COLO829 (cell line): ENCODE measurements at places on chromosomes 16 and 17.
A peak's percentile ranks its signal among the peaks of the same experiment; 100 is the strongest.

- peak; percentile 95 for DNase-seq
These were observed 17.7 kb downstream of the PRAC1 start for GRCh38 chr17:48704361-48705248.

GRCh38 chr16:61862221-61863155 lies 173.8 kb downstream of the CDH8 start:
- no peak for DNase-seq

- DNase-seq, result no peak
These were observed 19.0 kb downstream of the ADAD2 start for GRCh38 chr16:84209989-84210388.

GRCh38 chr16:49696414-49697101 lies 159.4 kb downstream of the ZNF423 start:
- DNase-seq, result no peak

GRCh38 chr17:57264776-57265175 lies 8.5 kb downstream of the MSI2 start:
- DNase-seq, result no peak

DNA sequence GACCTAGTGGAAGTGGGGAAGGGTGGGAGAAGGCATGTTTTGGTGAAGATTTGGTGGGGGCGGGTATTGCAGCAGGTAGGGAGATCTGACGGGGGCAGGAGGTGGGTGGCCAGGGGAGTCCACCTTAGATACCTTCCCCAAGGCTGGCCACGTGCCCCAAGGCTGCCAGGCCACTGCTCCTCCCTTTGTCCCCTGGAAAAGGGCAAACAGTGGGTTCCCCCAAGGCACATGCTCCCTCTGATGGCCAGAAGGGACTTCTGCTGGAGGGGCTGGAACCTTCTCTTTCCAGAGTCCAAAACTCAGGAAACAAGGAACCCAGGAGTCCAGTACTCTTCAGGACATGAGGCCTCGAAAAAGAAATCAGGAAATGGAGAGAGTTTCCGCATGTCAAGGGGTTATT lies 6.2 kb upstream of the PSMD3 start:
- DNase-seq, result no peak

GRCh38 chr17:66200685-66201092 lies 8.8 kb upstream of the CEP112 start:
- DNase-seq, result peak; percentile 75

GRCh38 chr17:68221786-68222185 lies 26.1 kb upstream of the AMZ2 start:
- no peak for DNase-seq

DNA sequence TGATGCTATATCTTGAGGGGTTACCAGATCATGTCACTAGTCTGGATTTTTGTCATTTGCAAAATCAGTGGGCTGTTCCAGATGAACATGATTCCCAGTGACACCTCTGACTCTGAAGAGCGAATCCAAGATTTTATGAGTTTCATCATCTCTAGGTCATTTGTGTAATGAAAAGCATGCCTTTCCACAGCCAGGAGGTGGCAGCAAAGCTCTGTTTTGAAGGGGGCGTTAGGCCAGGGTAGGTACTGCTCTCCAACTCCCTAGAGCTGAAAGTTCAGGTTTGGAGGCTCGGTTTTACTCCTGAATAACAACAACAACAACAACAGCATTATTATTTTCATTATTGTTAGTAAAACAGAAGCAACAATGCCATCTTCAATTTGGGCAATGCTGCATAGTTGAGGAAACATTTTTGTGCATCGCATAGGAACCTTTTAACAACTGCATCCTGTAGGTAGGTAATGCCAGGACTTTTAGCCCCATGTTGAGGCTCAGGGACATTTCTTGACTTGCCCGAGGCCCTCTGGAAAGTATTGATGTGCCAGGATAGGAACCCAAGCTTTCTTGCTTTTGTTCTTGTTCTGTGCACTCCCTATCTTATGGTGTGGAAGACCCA lies 77.0 kb downstream of the MYH13 start:
- DNase-seq, result peak; percentile 74

DNA sequence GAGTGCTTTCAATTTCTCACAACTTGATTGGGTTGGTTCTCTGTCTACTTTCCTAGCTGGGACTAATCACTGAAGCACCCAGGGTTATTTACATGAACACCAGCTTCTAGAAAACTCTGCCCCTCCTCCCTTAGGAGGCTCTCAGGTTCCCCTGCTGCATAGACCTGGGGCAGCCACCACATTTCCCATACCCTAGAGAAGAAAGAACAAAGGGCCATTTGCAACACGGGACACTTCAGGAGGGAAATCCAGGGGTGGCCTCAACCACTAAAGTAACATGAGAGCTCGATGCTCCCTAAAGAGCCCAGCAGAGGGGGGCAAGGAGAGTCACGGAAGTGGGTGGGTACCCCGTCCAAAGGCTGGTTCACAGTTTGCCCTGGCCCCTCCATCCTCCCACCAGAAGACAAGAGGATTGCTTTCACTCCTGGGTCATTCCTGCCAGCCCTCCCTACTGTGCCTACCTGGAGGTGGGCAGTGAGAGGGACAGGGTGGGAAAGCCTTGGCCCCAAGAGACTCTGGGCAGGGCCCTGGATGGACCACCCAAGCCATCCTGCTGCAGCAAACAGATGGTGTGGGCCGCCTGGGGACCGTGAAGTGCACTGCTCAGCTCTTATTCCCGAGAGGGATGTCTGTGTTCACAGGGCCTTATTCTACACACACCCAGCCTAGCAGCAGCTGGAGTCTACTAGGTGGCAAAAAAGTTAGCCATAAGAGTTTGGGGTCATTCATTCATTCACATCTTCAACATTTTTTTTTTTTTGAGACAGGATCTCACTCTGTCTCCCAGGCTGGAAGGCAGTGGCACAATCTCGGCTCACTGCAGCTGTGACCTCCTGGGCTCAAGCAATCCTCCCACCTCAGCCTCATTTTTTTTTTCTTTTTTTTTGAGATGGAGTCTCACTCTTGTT lies 392.1 kb downstream of the SOX9 start:
- no peak for DNase-seq

DNA sequence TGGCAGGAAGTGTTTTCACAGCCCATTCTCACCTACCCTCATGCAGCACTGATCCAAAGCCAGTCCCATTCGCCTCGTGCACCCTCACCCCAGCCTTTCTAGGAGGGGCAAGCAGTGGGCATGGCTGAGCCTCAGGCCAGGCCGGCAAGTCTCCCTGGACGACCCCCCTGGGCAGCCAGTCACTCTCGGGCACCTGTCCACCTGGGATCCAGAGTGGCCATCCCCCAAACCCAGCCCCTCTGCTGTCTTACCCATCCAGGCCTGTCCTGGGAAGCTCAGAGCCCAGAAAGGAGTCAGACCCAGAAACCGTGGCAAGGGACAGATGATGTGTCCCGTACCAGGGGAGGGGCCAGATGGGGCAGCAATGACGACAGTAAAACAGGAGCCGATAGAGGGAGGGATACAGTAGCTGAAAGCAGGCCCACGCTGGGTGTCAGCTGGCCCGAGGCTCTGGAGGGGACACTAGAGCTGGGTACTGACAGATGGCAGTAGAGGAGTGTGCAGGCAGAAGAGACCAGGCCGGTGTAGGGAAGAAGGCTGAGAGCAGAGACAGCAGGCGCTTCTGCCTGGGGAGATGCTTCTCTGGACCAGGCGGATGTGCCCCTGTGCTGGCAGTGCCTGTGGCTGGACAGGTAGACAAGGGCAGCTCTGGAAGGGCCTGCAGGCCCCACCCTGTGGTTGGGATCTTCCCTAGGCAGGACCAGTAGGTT lies 5.8 kb downstream of the CMTM3 start:
- DNase-seq, result no peak

- no peak for DNase-seq
These were observed 76.6 kb upstream of the PLCG2 start for GRCh38 chr16:81702506-81702905.

GRCh38 chr16:46884513-46885293 lies 541 bp downstream of the GPT2 start:
- DNase-seq, result no peak

DNA sequence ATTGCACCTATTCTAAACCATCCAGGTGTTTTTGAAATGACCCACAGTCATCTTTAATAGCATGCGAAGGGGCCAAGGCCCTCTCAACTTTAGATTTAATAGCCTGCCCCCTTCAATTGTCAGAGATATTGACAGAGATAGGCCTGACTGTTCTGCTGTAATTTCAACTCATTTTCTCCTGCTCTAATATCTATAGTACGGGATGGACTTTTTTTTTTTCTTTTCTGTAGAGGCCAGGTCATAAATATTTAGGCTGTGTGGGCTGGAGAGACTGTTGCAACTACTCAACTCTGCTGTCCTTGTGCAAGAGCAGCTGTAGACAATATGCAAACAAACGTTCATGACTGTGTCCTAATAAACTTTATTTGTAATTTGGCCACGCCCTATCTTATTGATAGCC lies 24.7 kb upstream of the KRT20 start:
- no peak for DNase-seq

DNA sequence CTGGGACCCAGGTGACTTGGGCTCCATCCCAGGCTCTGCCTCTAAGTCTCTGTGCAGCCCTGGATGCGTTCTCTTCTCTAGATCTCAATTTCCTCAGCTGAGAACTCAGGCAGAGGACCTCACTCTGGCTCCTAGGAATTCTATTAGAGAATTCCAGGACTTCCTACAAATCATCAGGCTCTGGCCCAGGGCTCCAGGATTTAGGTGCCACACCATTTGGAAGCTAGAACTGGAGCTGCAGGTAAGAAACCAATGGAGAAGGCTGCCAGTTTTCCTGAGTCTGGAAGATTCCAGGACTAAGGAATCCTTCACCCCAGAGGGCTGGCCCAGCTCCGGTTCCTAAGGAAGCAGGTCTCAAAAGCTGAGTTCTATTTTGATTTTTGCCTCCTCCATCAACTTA lies 189.8 kb upstream of the CDH5 start:
- DNase-seq, result no peak

DNA sequence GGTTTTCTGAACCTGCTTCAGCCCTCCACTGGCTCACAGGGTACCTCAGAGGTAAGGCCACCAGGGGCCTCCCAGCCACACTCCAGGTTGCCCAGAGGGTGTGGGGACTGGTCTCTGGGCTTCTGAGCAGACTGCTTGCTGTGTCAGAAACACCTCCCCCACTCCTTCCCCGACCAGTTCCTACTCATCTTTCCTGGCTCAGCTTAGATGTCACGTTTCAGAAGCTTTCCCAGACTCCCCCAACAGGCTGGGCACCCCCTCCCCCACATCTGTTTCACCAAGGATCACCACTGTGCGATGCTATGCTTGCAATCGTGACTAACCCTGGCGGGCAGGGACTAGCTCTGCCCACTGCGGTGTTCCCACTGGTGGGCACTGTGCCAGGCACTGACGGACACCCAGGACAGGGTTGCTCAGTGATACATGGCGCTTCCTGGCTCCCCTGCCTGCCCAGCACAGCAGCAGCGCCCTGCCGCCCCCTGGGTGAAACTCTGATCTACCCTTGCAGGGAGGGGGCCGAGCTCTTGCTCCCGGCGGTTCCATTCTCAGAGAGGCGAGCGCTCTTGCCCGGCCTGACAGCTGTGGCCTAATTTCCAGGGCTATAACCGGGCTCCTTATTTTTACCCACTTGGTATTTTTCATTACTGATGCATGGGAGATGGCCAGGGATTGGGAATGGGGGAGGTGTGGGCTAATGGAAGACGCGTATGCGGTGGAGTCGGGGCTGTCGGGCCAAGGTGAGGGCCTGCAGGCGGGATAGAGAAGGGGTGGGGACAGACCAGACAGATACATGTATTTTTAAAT lies 29.4 kb upstream of the MTSS2 start:
- DNase-seq, result peak; percentile 57

DNA sequence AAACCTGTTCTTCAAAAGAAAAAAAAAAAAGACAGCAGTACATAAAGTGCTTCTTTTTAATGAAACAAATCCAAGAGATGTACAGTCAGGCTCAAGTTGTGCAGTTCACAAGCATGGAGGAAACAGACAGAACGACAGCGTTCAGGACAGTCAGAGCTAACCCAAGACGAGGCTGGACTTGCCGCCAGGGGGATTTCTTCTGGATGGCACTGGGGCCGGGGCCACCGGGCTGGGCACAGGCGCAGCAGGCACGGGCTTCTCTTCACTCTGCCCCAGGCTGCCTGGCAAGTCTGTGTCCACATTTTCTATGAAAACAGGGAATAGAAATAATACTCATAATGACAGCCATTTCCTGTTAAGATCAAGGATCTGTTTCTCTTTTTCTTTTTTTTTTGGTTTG lies 4.4 kb upstream of the NT5C start:
- DNase-seq, result no peak

DNA sequence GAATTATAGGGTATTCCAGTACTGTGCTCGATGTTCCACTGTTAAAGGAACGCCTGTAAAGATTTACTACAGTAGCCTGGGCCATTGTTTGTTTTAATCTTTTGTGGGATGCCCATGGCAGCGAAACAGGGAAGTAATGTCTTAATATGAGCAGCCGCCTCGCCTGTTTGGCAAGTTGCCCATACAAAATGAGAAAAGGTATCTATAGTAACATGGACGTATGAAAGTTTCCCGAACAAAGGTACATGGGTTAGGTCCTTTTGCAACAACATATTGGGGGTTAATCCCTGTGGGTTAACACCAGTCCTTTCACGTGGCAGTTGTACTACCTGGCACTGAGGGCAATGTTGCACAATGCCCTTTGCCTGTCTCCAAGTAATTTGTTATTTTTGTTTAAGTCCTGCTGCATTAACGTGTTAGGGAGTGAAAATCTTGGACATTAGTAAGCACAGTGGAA lies 21.1 kb upstream of the TMC5 start:
- no peak for DNase-seq

DNA sequence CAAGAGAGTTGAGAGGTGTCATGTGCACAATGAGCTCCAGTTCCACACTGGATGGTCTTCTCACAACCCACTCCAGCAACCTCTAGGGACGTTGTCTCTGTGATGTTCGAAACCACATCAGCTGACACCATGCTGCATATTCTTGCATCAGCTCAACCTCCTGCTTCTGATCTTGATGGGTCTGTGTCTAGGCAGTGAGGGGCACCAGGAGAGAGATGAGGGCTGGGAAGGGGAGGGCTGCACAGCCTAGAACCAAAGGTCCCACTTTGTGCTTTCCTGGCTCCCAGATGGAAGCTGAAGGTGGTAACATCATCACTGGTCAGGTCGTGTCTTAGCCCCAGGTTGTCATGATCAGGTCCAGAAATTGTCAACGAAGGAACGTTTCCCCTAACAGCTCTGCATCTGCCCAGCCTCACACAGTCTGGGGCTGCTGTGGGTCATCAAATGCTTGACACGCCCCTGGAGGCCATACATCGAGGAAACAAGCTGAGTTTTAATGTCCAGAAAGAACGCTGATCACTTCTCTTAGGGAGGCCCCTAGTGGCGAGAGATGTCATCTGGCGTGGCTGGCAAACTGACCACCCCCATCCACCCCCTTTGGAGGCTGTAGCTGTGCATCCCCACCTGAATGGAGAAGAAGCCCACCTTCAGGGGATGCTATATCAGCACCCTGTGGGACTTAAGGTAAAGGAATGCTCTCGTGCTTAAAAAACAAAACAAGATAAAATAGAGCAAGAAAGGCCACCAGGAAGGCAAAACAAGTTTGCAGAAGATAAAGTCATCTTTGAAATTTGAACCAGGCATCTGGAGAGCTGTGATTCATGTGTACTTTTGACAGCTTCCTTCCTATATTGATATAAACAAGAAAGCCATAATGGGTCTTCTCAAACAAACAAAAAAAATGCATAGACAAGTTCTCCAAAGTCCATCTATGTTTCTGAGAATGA lies 58.3 kb downstream of the WIPI1 start:
- peak; percentile 91 for DNase-seq
